Esophagus squamous epithelium (tissue), 5 donors: ENCODE measurements at places on chromosomes 7 and 10.

DNA sequence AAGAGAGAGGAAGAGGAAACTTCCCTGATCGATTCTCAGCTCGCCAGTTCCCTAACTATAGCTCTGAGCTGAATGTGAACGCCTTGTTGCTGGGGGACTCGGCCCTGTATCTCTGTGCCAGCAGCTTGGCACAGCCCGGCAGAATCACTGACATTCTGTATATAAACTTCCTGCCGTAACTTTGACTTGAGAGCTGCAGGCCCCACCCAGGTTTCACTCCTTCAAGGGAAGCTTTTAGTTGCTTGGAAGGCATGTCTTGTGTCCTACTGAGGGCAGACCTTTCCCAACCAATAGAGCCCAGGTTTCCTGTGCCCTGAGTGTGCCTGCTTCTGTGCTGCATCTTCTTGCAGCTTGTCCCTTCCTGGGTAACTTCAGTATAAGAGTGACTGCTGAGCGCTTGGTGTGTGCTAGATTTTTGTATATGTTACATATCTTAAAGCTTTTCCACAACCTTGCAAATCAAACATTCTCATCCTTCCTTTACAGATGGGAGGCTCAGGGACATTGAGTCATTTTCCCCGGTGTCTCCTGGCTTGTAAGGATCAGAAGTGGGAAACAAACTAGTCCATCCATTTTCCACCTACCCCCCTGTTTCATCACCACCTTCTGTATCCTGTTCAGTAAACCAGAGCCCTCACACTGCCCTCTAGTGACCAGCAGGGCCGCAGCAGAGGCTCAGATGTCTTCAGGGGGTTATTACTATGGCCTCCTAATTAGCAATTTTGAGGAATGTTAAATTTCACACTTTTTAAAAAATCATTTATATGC, 225.2 kb upstream of the PRSS58 start:
- DNase-seq = no peak

DNA sequence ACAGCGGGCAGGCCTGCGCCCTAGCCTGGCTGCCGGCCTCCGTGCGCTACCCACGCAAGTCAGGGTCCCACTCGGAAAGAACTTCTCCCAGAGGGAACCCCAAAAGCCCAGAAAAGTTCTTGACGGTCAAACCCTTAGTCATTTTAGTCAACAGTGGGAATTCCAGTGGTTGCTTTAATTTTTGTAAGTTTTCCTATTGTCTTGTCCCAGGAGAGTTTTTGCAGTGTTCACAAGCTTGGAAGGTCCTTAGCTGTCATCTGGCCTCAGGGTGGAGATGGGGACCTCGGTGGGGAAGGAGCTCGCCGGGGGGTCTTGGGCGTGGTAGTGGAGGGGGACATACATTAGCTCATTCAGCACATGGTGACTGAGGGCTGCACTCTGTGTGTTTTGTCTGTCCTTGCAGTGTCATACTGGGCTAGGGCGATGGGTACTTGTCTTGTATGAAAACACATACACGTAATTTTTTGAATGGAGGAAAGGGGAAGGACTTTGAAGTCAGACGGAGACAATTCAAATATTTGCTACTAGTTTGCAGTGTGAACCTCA, 736 bp downstream of the MINDY4 start:
- no peak for DNase-seq

- peak; percentile 91 for DNase-seq
Observed at GRCh38 chr10:124916585-124917427, 25.1 kb upstream of the ZRANB1 start.

- DNase-seq = no peak
Observed at GRCh38 chr7:139108266-139109187, 993 bp downstream of the ZC3HAV1 start.

DNA sequence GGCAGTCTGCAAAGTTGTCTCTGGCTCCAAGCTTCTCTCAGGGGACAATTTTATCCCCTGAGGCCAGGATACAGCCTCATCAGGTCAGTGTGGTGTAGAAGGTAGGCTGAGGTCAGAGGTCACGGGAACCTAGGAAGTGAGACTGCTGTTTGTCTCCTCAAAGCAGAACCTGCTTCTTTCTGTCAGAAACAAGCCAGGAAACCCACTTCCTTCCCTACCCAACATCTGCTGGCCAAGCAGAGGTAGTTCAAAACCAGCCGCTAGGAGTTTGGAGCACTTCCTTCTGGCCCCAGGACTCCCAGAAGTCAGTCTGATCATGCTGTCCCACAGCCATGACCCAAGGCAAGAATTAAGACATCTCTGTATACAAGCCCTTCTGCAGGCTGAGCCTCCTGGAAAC, 12.2 kb downstream of the CLRN3 start:
- no peak for DNase-seq

GRCh38 chr7:134826105-134826504, 46.7 kb downstream of the CALD1 start:
- no peak for DNase-seq

DNA sequence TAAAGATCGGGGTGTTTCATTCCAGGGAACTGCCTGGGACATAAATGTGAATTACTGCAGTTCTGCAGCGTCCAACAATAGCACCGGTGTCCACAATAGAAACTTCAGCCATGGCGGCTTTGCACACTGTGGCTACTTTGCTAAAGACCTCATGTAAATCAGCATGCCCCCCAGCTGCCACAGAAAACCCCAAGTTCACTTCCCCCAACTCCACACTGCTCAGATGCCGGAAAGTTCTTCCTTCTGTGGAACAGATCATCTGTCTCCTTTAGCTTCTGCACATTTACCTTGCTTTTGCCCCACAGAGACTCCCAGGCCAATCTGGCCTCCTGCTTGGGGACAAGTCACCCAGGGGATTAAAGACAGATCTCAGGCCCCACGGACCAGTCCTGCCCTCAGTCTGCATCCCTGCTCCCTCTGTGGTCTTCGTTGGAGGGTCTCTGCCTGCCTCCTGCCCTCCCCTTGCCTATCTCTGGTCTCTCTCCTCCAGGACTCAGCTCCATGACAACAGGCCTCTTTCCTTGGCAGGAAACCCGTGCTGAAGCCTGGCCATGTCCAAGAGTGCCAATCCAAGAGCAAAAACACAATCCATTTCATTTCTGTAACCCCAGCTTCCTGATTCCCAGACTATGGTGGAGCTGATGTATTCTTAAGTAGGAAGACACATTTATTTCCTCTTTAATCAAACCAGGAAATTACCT, 403.2 kb downstream of the RPS24 start:
- DNase-seq = no peak

- no peak for DNase-seq
Observed at GRCh38 chr10:102396730-102397151, 1.2 kb downstream of the NFKB2 start.

DNA sequence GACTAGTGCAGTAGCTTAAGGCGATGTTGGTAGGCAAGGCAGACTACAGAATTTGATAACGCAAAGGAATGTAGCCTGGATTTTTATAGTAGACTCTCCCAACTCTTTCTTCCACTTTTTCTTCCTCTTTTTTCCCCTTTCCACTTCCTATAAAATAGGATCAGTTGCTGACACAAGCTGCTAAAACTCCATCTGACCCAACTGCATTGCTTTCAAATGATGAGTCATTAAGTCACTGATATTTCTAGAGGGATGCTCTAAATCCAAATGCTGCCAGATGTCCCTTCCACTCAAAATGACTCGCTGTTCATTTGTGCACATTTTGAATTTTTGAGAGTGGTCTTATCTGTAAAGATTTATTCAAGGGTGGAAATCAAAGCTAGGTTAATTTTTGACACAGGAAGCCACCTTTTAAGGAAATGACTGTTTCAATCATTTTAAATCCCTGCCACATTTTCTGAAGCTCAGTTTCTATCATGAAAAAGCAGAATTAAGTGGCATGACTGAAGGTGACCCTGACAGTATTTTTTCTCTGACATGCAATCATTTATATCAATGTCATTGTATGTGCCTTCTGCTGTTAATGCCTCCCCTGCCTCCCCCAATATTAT, 25.8 kb upstream of the SFMBT2 start:
- no peak for DNase-seq

- DNase-seq = no peak
Observed at GRCh38 chr7:148374396-148375259, 215.9 kb upstream of the C7orf33 start.

DNA sequence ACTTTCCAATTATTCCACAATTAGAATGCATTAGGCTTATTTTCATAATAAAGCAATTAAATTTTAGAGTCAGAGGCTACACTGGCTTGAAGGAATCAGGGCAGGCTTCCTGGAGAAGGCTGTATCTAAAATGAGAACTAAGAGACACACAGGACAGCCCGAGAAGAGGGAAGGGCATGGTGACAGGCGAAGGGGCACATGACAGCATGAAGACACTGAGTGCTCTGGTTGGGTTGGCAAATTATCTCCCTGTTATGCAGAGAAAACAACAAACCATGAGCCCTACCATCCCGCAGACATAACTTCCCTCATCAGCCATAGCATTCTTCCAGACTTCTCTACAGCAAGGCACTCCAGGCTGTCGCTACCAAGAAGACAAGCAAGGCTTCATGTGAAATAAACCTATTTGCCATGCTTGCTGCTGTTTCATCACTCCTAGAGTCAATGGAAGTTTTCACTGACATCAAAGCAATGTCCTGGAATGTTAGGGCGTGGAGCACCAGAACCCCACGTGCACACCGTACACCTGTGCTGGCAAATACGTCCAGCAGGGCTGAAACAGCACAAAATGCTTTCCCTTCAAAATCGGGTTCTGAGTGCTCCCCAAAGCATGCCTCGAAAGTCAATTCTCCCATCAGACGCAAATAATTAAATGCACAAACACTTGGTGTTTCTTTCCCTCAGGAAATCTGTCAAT, 21.3 kb downstream of the VOPP1 start:
- DNase-seq = no peak
